Activated CD4-positive, CD25-positive, alpha-beta regulatory T cell treated with anti-CD3 and anti-CD28 coated beads, Interleukin-2, amount 50 U/mL, for 16 hours (primary cell): ENCODE measurements at places on chromosomes 4 and X.

DNA sequence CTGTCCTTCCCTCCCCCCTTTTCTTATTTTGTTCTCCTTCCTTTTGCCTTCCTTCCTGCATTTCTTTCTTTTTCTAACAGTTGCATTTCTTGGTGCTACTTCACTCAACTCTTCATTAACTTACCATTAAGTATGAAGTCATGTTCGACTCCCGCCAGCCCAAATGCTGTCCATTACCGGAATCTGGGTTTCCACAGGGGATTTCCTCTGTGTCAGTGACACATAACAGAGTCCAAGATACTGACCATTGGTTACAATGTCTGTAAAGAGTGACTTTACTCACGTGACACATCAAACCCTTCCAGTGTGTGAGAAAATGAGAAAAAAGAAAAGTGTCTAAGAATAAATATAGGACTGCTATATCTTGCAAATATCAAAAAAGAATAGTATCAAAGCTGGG lies 500.0 kb upstream of the FRG1 start:
- DNase-seq = no peak

- no peak for DNase-seq
Measured at GRCh38 chr4:139175646-139176301, 1.2 kb downstream of the ELF2 start.

DNA sequence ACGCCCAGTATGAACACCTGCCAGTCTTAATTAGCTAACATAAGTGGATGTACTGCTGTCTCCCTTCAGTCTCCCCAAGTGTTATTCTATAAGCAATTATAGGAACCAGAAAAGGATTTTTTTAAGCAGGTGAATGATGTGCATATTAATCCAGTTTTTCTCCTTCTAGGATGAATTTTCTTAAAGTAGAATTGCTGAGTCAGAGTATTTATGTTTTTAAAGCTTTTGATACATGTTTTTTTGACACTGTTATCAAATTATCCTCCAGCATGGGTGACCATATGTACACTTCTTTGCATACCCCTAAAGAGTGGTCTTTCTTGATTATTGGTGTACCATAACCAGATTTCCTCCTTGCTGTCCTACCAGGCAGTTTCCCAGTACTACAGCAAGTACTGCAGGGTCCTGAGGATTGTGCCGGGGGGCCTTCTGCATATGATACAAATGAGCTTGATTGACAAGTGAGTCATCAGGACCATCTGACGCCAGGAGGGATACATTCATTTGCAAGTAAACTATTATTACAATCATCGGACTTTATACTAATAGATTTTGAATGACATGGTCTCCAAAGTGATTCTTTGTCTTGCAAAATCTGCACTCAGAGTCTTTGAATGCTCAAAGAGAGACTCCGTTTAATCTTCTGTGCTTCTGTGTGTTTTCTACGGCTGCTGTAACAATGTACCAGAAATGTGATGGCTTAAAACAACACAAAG lies 10.7 kb upstream of the PCYT1B start:
- DNase-seq = no peak

DNA sequence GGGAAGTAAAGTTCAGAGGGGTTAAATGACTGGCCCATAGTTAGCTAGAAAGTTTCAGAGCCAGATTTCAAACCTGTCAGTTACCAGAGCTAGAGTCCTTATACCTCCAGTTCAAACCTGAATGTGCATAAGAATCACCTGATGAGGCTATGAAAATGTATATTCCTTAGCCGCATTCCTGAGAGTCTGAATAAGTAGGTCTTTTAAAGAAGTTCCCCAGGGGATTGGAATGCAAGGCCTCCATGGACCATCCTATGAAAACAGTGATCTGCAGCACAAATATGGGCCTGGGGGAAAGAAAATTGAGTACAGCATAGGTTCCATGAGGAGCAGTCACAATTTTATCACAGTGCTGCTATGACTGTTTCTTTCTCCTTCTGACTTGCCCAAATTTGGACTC lies 263.9 kb upstream of the CXorf66 start:
- DNase-seq = no peak

DNA sequence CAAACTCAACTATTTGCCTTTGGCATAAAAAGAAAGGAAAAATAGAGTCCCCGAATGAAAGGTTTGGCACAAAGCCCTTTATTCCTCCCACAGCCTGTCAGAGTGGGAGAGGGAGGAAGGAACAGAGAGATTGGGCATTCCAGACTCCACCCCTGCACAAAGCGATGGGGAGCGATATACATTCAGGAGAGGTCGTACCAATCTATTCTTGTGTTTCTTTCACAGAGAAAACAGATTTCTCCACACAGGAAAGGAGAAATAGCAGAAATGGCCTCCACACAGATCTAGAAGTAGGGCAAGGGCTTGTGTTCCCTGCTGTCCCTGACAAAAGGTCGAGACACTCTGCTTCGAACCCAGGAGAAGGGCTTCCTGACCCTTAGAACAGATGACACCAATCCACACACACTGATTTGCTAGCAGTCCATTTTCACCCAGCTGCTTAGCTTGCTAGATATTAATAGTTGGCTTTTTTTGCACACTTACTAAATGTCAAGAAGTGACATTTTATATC lies 197.4 kb downstream of the MAML3 start:
- DNase-seq = no peak

DNA sequence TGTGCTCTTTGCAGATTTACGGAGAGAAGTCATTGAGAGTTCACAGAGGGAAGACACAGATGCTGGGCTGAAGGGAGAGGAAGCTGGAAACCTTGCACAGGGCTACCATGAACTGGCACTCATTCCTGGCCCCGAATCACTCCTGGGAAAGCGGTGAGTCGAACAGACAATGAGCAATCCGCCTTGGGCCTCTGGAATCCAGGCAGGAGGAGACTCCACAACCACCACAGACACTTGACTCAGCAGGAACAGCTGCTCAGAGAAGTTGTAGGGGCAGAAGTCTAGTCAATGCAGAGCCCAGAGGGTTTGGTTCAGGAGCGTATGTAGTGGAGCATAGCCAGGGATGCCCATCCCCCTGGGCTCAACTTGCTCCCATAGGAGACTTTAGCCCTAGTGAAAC lies 62.8 kb upstream of the GRIA3 start:
- no peak for DNase-seq

- no peak for DNase-seq
Measured at GRCh38 chr4:141133999-141134995, 1.0 kb upstream of the RNF150 start.

GRCh38 chr4:7375427-7375826 lies 59.3 kb downstream of the PSAPL1 start:
- no peak for DNase-seq

DNA sequence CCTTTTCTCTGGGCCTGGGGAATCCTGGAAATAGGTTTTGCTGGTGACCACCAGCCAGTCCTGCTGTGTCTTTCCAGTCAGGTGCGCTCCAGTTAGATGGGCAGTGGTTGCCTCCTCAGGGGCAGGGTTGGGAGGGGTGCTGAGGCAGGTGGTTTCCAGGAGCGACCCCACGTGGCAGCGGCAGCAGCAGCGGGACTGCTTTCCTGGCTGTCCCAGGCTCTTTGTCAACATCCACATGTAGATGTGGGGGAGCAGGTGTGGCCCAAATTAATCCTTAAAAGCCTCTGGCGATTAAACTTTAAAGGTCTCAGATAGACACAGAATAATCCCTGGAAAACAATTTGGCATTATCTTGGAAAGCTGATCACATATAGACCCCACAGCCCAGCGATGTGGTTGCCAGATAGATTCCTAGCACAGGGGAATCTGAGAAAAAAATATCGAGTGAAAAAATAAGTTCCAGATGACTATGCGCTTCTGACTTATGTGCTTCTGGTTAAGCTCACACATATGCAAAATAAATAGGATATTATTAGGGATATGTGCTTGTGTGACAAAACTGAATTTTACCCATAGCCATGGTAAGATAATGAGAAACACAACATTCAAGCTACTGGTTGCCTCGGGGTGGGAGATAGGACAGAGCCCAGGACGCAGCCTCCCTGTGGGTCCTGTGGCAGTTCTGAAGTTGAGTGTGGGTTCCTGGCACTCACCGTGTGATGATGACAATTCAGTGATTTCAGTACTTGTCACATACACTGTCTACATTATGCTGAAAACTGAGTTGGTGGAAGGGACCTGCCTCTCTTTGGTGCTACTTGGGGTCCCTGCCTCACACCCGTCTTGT lies 336.4 kb downstream of the ARHGAP10 start:
- DNase-seq = no peak

GRCh38 chr4:71441186-71442169 lies 102.7 kb downstream of the SLC4A4 start:
- no peak for DNase-seq

GRCh38 chr4:32562010-32562409 lies 1841.8 kb downstream of the PCDH7 start:
- no peak for DNase-seq

DNA sequence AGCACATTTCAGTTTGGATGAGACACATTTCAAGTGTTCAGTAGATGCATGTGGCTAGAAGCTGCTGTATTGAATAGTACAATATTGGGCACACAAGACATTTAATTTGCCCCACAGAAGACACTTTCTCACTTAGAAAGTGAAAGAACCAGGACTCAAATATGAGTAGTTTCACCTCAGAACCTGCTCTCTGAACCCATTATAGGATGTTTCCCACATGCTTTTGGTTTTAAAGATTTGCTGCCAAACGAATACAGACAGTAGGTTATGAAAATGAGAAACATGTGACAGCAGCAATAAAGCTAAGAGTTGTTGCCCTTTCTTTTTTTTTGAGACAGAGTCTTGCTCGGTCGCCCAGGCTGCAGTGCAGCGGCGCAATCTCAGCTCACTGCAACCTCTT lies 32.3 kb downstream of the C4orf54 start:
- DNase-seq = no peak

- DNase-seq = no peak
Measured at GRCh38 chr4:152448854-152449253, 87.0 kb downstream of the FBXW7 start.

GRCh38 chrX:75337525-75337924 lies 63.6 kb downstream of the UPRT start:
- no peak for DNase-seq

GRCh38 chr4:181976764-181977163 lies 266.4 kb upstream of the TENM3 start:
- DNase-seq = no peak

GRCh38 chrX:98296129-98296528 lies 1412.4 kb downstream of the RPA4 start:
- no peak for DNase-seq

DNA sequence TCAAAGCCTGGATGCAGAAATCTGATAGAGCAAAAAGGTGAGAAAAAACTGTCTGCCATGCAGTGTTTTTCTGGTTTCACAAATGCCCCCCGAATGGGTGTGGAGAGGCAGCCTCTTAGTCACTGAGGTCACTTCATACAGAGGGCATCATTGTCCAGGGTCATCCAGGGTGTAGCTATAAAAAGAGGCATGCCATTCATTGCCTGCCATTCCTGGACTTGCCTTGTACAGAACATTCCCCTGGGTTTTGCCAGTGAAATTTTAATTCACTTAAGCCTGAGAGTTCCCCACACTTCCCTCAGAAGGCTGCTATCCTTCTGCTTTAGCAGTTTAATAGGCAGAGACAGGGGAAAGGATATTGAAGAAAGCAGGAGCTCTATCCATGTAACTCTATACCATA lies 230.3 kb downstream of the UNC5C start:
- no peak for DNase-seq

DNA sequence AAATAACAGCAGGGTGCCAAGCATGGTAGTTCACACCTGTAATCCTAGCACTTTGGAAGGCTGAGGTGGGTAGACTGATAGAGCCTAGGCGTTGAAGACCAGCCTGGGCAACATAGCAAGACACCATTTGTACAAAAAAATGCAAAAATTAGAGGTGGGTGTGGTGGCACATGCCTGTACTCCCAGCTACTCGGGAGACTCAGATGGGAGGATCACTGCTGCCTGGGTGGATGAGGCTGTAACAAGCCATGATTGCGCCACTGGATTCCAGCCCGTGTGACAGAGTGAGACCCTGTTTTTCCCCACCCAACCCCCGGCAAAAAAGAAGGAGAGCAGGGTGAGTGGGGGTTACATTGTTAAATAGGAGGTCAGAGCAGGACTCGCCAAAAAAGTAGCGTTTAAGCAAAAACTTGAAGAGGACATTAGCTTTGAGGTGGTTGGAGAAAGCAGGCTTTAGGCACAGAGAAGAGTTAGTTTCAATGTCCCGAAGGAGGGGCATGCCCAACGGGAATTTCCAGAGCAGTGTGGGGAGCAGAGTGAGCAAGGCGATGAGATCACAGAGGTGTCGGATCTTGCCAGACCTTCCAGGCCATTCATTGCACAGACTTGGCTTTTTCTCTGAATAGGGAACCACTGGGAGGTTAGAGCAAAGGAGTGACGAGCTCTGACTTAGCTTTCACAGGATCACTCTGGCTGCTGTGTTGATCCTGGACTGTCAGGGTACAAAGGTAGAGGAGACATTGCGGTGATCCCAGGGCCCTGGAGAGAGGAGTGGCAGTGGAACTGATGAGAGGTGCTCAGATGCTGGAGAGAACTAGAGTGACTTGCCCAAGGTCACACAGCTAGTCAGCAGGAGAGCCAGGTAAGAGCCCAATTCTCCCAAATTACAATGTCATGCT lies 70.6 kb downstream of the TRAPPC11 start:
- no peak for DNase-seq

DNA sequence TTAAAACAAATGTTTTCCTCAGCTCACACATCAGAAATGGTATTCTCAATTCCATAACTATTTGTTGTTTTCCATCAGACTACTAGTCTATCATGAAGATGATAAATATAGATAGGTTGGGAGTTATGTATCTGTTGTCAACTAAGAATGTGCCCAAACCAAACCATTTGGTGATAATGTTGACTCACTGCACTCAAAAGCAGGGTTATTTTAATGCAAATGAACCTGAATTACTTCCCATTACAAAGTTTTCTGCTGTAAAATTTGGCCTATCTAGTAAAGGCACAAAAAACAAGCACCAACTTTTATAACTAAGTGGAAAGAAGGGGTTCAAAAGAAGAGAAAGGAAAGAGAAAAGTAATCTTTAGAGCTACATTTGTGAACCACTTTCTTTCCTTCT lies 93.5 kb downstream of the TBCK start:
- no peak for DNase-seq

DNA sequence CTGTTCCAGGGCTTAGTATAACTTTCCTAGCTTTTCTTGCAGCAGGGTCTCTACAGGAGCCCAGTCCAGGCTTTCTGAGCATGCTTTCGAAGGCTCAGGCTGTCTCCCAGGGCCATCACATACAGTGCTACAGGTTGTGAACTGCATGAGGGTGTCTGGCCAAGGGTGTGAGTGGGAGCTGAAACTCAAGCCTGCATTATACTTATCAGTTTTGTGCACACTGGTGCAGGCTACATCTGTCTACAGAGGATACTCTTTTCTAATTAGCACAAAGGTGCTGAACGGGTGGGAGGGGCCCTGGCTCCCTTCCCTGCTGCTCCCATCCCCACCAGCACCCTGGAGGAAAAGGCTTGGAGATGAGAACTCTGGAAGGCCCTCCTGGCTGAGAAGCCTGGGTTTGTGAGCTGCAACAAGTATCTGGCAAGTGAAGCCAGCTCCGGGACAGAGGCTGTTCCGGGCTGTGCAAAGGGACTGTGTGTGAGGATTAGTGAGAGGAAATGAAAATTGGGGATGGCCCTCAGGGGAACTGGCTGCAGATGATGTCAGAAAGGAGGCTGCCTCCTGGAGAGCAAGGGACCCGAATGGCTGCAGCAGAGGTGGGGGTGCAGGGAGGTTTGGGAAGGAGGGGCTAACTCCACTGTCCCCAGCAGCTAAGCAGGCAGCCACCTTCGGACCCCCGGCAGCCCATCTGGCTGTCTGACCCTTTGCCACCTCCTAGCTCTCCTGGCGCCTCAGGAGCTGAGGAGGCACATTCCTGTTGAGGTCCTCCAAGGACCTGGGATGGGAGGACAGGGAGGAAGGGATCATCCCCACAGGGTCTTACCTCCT lies 68.5 kb downstream of the EFNB1 start:
- DNase-seq = no peak
